ENCODE measurements at places on chromosomes 13 and 19.
A peak's percentile ranks its signal among the peaks of the same experiment; 100 is the strongest.

GRCh38 chr19:5927441-5927821 is 13.4 kb downstream of the CAPS start:
- DNase-seq: no peak

GRCh38 chr19:34393629-34394028 is 10.6 kb upstream of the PDCD2L start:
- peak; percentile 67 for DNase-seq

DNA sequence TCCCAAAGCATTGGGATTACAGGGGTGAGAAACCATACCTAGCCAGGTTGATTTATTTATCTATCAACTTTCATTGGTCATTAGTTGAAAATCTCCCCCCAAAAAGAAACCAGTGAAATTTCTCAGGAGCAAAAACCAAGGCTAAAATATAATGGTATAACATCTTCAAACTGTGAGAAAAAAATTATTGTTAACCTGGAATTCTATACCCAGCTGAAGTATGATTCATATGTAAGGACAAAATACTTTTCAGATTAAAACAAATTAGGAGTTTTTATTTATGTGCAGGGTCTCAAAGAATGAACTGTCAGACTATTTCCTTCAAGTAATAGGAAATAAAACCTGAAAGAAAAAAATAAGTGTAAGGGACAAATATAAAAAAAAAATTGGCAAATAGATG is 1053.9 kb downstream of the UQCRFS1 start:
- DNase-seq: no peak

GRCh38 chr19:51983361-51983760 is 3.3 kb downstream of the ZNF350 start:
- no peak for DNase-seq

- DNase-seq: no peak
Observed at GRCh38 chr13:110531671-110532083, 29.8 kb downstream of the RAB20 start.

GRCh38 chr19:46426506-46427162 is 2.1 kb downstream of the PNMA8C start:
- DNase-seq: peak; percentile 85

DNA sequence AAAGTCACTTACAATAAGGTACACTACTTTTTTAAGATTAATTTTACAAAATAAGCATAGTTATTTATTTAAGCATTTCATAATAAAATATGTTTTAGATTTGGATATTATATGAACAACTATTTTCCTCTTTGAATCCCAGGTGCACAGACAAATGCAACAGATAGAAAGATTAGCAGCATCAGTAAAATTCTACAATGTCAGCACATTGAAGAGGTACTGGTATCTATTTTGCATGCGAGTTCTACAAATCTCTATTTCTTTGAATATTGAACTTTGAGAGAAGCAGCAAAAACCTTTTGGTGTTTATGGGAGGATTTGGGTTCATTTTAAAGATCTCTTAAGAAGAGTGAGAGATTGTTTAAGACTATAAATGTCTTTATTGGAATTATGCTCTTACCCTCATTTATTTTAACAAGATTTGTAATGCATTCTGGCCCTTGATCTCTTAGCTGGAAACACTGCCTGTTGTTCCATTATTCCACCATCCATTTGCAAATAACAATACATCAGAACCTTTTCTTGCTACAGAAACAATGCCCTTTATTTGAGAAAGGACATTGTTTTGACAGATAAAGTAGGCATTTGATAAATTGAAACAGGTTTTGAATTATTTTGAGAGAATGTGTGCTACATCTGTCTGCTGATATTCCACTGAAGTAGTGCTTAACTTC is 558.8 kb upstream of the KLHL1 start:
- DNase-seq: no peak

DNA sequence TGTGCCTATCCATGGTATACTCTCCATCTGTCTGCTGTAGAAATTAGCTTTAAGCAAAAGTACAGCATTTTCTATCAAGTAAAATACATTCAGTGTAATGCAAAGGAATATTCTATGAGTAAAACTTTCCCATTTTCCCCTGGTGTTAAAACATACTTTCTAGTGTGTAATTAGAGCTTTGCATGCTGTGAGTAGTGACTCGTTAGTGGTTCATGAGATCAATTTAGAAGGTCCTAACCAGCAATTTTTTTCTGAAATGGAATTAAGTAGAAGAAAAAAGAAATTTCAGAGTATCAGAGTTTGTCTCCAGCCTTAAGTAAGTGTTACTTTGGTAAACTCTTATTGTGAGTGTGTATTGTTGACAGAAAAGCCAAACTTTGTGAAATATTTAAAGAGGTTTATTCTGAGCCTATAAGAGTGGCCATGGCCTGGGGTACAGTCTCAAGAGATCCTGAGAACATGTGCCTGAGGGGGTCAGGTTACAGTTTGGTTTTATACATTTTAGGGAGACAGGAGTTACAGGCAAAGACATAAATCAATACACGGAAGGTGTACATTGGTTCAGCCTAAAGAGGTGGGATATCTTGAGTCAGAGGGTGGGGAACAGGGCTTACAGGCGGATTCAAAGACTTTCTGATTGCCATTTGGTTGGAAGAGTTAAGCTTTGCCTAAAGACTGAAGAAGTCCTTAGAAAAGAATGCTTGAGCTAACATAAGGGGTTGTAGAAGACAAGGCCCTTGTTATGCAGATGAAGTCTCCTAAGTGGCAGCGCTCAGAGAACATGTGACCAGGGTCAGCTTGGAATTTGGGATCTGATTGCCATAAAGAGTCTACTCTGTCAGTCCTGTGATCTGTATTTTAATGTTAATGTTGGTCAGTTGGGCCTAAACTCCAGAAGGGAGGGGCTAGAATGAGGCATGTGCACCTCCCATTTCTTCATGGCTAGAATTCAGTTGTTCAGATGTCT is 25.5 kb downstream of the FAM187B start:
- no peak for DNase-seq

GRCh38 chr19:45507872-45508416 is 665 bp downstream of the VASP start:
- peak; percentile 60 for DNase-seq

- DNase-seq: no peak
Observed at GRCh38 chr19:29695765-29696564, 19.1 kb downstream of the C19orf12 start.

DNA sequence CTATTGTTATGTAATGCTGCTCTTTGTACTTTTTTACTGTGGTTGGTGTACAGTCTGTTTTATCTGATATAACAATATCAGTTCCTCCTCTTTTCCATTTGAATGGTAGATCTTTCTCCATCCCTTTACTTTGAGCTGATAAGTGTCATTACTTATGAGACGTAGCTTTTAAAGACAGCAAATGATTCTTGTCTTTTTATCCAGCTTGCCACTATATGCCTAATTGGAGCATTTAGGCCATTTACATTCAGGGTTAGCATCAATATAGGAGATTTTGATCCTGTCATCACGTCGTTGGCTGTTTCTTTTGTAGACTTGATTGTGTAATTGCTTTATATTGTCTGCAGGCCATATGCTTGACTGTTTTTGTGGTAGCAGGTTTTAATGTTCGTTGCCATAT is 894.2 kb upstream of the ATXN8OS start:
- DNase-seq: no peak

DNA sequence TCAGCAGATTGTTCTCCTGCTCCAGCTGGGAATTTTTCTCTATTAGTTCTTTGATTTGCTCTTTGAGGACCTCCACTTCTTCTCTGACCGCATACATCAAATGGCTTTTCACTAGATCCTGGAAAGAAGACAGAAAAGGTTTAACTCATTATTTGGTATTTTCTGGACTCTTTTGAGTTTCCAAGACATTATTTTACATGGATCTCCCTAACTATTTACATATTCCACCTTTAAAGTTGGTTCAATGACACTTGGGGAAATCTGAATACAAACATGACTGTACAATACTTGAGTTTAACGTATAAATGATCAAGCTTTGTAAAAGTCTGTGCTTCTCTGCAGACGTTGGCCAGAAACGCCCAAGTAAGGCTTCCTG is 61.1 kb downstream of the SERP2 start:
- no peak for DNase-seq

DNA sequence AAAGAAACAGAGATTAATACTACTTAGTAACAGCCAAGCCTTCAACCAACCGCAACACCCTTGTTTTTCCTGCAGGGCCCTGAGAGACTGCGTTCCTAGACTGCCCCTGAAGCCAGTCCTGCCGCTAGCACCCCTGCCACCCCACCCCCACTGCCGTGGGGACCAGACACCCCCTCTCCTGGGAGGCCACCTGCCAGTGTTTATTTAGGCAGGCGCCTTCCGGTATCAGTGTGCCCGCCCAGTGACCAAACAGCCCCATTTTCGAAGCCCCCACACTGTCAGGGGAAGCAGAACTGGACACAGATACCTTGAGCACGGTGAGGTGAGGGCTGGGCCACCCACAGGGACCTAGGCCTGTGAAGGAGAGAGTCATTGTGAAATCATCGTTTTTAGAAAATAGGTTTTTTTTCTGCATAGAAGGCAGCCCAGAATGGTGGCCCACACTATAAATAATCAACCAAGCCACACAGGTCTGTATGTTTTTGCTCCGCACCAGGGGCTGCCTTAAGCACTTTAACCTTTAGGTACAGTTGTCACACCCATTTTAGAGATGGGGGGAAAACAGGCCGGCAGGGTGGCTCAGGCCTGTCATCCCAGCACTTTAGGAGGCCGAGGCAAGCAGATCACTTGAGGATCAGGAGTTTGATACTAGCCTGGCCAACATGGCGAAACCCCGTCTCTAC is 3.5 kb upstream of the TLE5 start:
- peak; percentile 16 for DNase-seq

DNA sequence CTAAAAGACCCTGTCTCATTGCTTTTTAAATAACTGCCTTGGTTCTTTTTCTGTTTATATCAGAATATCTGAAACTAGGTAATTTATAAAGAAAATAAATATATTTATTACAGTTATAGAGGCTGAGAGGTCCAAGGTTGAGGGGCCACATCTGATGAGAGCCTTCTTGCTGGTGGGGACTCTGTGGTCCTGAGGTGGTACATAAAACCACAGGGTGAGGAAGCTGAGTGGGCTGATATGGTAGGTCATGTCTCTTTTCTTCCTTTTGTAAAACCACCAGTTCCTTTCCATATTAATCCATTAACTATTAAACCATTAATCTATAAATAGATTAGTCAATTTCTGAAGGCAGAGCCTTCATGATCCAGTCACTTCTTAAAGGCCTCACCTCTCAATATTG is 109.5 kb upstream of the SPRY2 start:
- DNase-seq: no peak
